ENCODE measurements at places on chromosomes 6 and 20.

- DNase-seq: no peak
These were observed 1.9 kb downstream of the MKKS start for GRCh38 chr20:10432079-10432478.

DNA sequence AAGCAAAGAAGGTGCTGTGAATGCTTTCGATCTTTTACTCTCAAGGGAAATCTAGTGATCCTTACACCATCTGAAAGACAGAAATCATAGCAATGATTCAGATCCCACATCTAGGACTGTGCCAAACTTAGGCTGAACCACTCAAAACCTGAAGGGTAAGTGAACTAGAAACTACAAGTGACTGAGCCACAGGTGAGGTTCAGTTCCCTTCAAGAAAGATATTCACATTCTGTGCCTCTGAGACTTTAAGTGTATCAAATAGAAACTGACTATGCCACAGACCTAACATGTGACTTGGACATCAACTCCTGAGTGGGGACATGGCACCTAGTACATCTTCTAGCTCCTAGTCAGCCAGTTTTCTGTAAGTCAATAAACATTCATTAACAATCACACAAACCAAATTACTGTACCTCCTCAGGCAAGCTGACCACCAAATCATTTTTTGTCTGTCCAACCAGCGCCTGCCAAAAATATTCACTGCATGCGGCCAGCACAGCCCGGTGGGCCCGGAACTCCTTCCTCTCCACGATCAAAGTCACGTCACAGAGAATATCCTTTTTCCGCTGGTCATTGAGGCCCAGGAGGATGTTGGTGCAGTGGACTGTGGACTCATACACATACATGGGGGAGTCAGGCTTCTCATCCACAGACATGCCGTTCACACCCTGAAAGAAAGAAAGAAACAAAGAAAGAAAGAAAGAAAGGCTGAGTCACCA is 114.1 kb downstream of the GJA10 start:
- DNase-seq: no peak

- no peak for DNase-seq
These were observed 24.7 kb downstream of the GFOD1 start for GRCh38 chr6:13462458-13463327.

DNA sequence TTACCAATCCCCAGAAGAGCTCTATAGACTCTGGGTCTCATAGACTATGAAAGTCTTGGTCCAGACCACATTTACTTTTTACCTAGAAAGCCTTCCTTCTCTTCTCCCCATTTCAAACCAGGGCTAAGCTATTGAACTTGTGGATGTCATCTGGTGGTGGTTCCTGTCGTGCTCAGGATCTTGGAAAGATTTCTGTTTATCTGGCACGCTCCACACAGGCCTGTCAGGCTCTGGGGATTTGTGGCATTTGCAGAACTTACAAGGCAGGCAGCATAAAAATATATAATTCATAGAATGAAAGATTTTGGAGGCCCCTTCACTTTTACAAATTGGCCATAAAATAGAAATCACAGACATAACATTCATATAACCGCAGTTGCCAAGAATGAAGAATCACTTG is 188.1 kb downstream of the UST start:
- no peak for DNase-seq

DNA sequence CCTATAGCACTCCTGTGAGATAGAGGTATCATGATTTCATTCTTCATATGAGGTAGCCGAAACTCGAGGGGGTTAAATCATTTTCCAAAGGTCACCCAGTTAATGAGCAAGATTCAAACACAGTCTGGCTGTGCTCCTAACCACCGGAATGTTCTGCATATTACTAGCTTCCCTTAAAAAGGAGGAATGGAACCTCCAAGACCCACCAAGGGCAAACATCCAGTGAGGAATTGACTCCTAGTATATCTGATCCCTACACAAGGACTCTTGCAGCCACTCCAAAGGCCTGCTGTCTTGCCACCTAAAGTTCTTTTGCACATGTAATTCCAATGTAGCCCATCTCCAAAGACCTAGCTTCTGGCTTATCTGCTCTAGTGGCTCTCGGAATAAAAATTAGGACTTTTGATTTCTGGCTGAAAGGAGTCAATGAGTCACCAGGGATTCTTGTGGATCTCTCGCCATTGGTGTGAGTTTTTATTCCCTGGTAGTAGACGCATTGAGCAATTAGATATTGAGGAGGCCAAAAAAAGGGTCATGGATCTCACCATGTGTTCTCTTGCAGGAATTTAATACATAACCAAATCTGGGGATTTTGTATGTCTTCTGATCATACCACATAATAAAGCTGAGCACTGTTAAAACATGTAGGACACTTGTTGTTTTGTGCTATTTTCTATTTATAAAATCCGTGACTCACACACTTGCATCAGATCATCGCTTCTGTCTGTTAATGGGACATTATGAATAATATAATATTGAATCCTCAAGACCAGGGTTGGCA is 9.1 kb downstream of the BCAS1 start:
- DNase-seq: peak; percentile 63

DNA sequence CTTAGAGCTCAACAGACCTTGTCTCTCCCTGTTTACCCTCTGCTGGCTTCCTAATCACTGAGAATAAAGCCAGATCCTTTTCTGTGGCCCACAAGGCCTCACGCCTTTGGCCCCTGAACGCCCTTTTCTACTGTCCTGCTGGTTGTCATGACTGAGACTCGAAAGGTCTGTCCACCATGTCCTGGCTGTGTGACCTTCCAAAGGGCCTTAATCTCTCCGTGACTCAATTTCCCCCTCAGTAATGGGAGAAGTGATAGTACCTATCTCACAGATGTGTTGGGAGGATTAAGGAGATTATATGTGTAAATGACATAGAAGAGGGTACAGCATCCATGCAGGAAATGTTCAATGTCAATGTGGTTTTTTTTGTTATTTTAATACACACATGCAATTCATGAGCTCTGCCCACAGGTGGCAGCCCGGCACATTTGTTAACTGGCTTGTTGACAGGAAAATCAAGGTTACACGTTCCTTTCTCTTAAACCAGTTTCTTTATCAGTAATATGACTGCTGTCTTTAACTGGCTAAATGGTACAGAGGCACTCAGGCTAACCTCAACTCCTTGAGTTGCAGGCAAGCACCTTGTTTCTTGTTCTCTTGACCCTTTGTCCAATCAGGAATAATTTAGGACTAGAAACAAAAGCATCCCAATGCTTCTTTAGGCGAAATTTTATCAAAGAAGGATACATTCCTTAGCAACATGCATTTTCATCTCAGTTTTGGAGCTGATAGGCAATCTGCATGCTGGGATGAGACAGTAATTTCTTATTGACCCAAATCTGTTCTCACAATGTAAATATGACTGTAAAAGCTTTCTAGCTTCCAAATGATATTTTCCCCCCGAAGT is 16.6 kb downstream of the SLC22A1 start:
- DNase-seq: peak; percentile 49

DNA sequence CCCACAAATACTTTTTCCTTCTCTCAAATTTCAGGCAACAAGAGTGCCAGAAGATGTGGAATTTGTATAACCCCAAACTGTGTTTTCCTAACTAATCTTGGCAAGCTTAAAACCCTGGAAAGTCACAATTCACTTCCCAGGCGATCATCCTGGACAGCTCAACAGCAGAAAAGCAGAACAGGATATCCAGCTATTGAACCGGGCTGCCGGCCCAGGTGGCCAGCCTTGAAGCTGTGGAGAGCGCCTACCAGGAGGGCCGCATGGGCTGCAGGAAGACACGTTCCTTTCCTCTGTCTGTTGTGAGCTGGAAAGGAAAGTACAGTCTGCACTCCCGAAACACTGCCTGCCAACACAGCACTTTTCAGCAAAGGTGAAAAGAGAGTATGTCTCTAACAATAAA is 719.7 kb upstream of the MARCKS start:
- DNase-seq: no peak

GRCh38 chr6:130853555-130854183 is 26.5 kb downstream of the SMLR1 start:
- DNase-seq: no peak

DNA sequence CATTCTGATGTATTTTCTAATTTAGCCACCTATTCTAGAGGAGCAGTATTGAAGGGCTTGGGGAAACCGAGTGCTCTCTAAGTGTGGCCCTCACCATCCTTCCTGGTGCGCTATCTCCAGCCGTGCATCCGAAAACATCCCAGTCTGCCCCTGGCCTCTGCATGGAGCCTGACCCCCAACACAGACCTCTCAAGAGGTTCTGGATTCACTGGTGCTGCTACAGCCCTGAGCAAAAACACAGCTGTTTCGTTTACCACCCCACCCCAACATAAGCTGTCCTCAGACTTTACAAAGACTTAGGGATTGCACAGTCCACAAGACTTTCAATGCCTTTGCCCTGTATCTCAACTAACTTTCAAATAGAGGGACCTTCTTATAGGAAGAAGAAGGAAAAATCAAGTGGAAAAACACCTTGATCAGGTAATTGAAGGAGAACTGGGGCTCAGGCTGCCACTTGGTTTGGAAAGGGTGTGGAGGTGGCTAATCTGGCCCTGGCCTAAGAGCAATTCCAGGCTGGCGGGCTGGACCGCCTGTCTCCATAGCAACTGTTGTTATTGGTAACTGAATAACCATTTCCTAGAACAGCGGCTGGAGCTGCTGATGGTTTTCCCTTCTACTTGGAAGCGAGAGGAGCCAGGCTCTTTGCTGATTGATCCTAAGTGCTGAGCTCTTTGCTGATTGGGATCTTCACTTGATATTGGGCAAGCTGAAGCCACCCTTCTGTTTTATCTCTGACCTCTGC is 90.2 kb upstream of the TOX2 start:
- DNase-seq: no peak

GRCh38 chr20:51494241-51495110 is 48.0 kb downstream of the NFATC2 start:
- DNase-seq: no peak

DNA sequence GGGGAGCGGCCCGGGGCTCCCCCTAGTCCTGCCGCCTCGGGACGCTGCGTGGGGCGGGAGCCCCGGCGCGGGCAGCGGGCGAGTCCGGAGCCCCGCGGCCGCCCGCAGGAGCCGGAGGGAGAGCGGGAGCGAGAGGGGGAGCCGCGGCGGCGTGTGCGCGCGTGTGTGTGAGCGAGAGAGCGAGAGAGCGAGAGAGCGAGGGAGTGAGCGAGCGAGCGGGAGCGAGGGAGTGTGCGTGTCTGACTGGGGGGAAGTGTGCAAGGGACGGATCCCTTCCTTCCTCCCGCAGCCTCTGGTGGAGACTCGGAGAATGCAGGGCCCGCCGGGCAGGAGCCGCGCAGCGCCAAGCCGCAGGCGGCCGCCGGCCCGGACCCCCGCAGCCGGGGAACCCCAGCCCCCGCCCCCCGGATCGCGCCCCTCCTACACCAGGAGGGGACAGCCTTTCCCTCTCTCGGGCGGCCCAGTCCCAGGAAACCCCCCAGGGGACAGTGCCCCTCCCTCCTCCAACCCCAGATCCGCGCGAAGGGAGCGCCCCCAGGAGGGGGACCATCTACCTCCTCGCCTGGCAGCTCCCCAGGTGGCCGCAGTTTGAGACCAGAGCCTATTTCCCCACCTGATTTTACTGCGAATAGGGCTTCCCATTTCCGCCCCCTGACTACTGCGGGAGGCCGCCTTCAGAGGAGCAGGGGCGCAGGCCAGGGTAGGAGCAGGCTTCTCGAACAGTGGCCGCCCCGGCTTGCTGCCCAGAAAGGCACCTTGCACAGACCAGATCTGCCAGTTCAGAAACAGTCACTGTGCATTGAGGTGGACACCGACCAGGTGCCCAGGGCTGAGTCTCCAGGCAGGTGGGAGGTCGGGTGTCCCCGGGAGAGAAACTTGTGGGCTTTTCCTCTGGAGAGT is at the start of gene CDH22:
CDH22 (minus strand) TSS at position 241 of the 900 bp plus-strand sequence. CDS start 57,204 bp downstream, outside the sequence.
- DNase-seq: no peak

- DNase-seq: no peak
These were observed 283.6 kb downstream of the QKI start for GRCh38 chr6:163698086-163698485.

- DNase-seq: no peak
These were observed 20.1 kb upstream of the FAM209A start for GRCh38 chr20:56504373-56505005.

- DNase-seq: no peak
These were observed 178.7 kb downstream of the TAF4 start for GRCh38 chr20:61886721-61887595.

- DNase-seq: no peak
These were observed 52.4 kb downstream of the ELOVL4 start for GRCh38 chr6:79894939-79895338.

DNA sequence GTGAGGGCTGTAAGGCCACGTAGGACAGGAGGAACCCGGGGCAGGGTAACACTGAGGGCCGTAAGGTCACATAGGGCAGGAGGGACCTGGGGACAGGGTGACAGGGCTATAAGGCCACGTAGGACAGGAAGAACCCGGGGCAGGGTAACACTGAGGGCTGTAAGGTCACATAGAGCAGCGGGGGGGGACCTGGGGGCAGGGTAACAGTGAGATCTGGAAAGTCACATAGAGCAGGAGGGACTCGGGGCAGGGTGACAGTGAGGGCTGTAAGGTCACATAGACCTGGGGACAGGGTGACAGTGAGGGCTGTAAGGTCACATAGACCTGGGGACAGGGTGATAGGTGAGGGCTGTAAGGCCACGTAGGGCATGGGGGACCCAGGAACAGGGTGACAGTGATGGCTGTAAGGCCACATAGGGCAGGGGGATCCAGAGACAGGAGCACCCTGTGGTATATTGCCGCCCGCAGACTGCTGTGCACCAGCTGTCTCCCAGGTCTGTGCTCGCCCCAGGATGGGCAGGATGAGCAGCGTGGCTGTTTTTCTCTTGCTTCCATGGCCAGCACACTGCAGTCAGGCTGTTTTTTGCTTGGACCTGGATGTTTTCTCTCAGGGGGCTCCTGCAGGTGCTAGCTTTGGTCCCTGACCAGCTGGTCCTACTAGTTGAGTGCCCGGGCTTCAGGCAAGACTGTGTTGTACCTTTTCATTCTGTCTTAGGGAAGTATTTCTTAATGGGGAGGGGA is 55.7 kb downstream of the SYTL3 start:
- DNase-seq: no peak

- no peak for DNase-seq
These were observed 23.0 kb downstream of the MAP1LC3A start for GRCh38 chr20:34581341-34582184.

DNA sequence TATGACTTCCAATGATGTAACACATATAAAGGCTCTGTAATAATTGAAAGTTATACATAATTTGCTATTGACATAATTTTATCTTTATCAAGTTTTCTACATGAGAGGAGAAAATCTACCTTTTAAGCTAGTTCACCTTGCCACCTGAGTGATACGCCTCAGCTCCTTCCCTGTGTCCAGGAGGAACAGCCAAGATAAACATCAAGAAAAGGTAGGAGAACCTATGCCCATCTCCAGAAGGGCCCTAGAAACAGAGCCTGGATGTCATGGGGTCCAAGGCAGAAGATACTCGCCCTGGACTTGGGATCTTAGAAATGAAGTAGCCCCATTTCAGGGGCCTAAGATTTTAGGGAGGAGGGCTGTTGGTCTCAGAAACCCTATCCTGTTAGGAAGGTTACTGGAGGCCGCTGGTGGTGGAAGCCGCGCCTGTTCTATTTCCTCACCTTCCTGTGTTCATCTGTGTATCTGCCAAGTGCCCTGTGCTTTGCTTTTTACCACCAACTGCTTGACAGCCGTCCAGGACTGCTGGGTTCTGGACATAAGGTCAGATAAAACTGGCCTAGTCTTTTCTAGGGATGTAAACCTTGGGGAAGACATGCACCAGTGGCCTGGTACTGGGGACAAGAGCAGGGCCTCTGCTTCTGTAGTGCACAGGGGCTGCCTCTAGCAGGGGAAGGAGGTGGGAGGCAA is 178.5 kb downstream of the ARID1B start:
- no peak for DNase-seq

Data from AG09309 (cell line).